H4 (cell line): ENCODE measurements at places on chromosomes 12 and 14. TPM values are rescaled to one million over a fixed set of nuclear protein-coding genes. Genes with fewer than 3 reads are reported as not detected.

SAMD15 gene
- total RNA-seq: 2.1 and 3.6 TPM in 2 replicates

NPAS3 gene
- 2.6 and 4.2 TPM in 2 replicates for total RNA-seq

HOTAIR gene
- total RNA-seq: 1.6 and 2.7 TPM in 2 replicates

TBX3 gene
- total RNA-seq: 16.1 and 17.5 TPM in 2 replicates

ANKRD9 gene
- total RNA-seq: 4.4 and 8.7 TPM in 2 replicates

OXA1L gene
- total RNA-seq: 106 and 132 TPM in 2 replicates
